RWPE2 (cell line): ENCODE measurements at places on chromosomes 13 and 19.

- DNase-seq = no peak
Observed at GRCh38 chr19:17111766-17112165, 36.2 kb downstream of the MYO9B start.

DNA sequence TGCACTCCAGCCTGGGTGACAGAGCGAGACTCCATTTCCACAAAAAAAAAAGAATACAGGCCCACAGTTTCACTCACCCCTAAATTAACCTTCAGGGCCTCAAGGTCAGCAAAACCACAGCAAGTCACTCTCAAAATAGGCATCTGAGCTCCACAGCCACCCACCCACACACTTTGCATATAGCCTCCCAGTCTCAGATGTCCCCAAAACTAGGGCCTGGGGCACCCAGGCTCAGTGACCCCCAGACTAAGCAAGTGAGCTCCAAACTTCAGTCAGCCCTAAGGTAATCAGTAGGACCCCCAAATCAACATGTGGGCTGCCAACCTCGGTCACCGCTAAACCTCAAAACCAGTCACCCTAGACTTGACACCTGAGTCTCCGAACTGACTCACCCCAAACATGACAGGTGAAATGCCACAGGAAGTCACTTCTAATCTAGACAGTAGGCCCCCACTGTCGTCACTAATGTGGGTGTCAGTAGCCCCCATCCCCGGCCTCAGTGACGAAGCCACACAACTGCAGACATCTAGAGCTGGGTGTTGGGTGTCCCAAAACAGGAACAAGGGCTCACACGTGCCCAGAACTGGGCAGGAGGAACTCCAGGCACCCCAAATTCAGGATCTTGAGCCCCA is 13.9 kb downstream of the RABAC1 start:
- no peak for DNase-seq

DNA sequence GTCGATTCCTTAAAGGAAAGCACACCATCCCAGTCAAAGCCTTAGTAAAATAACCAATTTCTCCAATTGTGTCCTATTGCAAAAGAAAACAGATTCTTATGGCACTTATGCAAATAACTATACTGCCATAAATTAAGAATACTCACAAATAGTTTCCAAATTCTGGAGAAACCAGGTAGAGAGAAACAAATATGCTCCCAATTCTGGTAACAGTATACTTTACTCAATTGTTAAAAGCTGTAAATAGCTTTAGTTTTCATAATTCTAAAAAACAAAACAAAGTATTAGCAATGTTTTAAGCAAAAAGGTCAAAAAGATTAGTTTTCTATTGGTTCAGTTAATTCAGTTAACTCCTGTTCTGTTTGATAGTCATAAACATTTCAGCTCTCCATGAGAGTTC is 18.2 kb upstream of the UBAC2 start:
- DNase-seq = no peak

DNA sequence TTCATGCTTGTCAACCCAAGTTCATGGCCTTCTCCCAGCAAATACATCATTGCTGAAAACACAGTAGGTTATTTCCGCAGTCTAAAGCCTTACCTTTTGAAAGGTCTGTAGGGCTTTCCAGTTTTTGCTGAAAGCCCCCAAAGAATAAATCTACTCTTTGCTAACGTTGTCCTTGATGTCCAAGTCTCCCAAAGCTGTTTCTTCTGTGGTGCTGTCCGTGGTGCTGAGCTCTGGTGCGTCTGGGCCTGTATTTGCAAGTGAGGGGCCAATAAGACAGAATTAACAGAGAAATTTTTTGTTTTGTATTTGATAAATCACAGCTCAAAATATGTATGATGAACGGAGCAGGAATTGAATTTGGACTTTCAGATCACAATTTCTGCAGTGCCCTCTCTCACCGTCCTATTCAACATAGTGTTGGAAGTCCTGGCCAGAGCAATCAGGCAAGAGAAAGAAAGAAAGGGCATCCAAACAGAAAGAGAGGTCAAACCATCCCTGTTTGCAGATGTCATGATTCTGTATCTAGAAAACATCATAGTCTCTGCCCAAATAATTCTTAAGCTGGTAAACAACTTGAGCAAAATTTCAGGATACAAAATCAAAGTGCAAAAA is 9.8 kb upstream of the LGALS16 start:
- DNase-seq = no peak

DNA sequence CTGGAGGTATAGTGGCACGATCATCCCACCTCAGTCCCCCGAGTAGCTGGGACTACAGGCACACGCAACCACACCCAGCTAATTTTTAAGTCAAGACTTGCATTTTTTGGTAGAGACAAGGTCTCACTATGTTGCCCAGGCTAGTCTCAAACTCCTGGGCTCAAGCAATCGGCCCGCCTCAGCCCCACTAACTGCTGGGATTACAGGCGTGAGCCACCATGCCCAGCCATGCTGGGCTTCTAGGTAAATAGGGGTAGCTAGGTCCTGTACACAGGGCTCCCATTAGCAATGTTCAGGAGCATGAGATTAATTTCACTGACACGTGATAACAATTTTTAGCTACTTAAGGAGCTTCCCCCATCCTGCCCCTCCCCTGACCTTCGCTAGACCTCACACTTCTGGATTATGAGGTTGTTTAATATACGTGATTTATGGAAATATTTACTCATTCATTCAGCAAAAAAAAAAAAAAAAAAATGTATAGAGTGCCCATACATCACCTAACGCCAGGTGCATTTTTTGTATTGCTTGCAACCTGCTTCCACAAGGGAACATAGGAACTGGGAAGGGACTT is 19.2 kb downstream of the TMEM272 start:
- DNase-seq = no peak

- DNase-seq = no peak
Observed at GRCh38 chr19:55149078-55150003, at the start of gene TNNT1. Gene TNNT1 (minus strand): TSS chr19:55149206. CDS start chr19:55147157, 2,049 bp downstream.
